ENCODE measurements at places on chromosomes 4 and X.

GRCh38 chr4:41644288-41644914, 104.1 kb downstream of the PHOX2B start:
- peak; percentile 1 for DNase-seq

- DNase-seq = no peak
Observed at GRCh38 chrX:94850811-94851210, 1176.8 kb downstream of the FAM133A start.

DNA sequence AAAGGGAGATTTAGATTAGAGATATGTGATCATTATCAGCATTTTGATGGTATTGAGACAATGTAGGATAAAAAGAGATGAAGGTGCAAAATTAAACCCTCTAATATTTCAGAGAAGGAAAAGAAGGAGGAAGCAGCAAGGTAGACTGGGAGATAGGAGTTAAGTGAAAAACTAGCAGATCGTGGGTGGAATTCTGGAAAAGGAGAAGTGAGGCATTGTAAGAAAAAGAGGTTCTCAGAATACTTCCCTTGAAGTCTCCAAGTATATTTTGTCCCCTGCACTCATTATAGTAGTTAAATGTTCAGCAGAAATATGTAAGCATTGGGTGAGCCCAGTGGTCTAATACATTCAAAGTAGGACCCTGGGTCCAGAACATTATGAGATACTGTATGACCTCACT, 30.3 kb downstream of the COPS4 start:
- no peak for DNase-seq

GRCh38 chrX:20374450-20374849, 107.7 kb upstream of the RPS6KA3 start:
- no peak for DNase-seq

DNA sequence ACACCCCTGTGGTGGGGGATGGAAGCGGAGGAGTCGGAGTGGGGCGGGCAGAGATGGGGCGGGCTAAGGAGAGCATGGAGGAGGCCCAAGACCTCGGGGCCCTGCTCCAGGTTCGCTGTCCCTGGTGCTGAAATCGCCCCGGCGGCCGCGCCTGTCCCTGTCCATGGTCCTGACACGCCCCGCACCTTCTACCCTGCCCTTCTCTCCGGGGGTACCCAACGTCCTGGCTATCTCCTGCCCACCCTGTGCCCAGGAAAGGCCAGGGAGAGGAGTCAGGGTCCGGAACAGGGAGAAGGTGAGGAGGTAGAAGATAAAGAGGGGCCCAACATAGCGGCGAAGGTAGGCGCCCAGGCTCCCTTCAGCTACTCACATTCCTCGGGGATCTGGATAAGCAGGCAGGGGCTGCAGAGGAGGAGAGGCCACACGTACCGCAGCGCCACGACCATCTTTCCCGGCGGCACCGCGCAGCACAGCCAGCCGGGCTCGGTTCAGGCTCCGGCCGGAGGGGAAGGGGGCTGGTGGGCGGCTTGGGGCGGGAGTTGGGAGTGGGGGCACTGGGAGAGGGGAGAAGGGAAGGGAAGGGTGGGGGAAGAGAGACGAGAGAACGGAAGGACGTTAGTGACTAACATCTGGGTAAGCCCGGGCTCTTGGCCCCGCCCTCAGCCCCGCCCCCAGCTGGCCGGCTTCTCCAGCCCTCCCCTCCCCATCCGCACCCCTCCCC, 10.4 kb downstream of the L1CAM start:
- peak; percentile 42 for DNase-seq

DNA sequence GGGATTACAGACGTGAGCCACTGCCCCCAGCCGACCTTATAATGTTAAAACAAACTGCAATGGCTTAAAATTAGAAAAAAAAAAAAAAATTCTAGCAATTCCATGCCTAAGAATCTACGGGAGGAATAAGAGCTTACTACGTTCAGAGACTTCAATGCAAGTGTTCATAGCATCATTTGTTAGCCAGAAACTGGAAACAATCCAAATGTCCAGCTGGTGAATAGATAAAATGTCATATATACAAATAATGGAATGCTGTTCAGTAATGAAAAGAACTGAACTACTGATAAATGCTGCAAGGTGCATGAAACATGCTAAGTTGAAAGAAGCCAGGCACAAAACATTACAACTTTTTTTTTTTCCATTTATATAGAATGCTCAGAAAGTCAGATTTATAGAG, 5.3 kb downstream of the EXOSC9 start:
- DNase-seq = no peak

- no peak for DNase-seq
Observed at GRCh38 chr4:189278597-189279165, 662.0 kb upstream of the FRG1 start.

DNA sequence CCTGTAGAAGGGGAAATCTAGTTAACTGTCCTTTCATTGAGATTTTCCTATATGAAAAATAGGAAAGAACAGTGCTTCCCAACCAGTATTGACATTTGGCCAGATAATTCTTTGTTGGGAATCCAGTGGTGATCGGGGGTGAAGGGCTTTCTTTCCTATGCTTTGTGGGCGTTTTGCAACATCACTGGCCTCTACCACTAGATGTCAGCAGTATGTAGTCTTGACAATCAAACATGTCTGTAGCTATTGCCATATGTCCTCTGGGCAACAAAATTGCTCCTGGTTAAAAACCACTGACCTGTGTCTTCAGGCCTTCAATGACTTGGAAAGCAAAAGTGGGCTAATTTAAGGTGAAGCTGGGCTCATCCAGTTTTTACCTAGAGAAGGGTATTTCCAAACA, 658.5 kb downstream of the DACH2 start:
- no peak for DNase-seq

- DNase-seq = no peak
Observed at GRCh38 chr4:134677209-134677814, 475.7 kb upstream of the PABPC4L start.

DNA sequence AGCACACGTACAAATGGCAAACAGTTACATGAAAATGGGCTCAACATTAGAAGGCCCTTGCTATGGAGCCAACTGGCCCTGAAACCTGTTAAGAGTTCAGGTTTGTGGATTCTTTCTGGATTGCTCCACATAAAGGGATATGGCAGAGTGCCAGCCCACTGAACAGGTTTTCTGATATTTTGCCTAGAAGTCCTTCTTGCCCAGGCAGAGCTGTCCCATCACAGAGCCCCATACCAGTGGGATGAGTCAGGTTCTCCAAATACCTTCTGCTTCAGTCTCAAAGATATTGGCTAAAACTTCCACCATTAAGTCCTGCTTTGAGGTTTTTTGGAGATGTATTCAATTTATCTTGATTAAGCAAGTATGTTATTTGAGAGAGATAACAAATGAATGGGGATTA, 146.8 kb upstream of the IL1RAPL2 start:
- DNase-seq = no peak

DNA sequence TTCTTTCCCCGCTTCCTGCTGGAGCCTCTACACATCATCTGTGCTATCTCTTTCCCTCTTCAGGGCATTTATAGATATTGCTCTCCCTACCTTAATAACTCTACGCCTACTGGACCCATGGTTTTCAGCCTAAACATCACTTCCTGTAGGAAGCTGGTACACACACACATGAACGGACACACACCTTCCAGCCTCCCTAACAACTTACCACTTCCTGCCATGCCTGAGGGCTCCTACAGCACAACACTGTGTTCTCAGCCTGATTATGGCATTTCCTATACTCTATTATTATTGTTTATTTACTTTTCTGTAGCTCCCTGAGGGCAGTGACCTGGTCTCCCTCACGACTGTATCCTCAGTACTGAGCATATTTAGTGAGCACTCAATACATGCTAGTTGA, 163.6 kb upstream of the MAP3K15 start:
- no peak for DNase-seq

GRCh38 chr4:172786039-172786792, 382.4 kb upstream of the GALNT7 start:
- no peak for DNase-seq

- no peak for DNase-seq
Observed at GRCh38 chrX:14501327-14501726, 28.0 kb upstream of the GLRA2 start.

GRCh38 chrX:51047950-51048349, 137.4 kb downstream of the BMP15 start:
- no peak for DNase-seq

DNA sequence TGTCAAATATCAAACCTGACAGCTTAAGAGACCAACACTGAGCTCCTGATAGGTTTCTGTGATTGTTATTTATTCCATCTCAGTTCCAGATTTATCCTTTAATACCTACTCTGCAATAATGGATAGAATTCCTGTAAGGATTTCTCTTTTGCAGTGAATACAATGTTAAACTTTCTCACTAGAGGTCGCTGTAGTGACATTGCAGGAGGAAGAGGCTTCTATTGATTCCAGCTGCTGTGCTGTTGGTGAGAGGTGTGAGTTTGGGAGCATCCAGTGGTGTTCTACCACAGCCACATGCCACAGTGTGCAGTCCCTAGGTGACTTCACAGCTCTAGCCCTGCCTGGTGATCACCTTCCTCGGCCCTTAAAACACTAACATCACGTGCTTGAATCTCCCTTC, 34.6 kb upstream of the DCAF8L2 start:
- no peak for DNase-seq

GRCh38 chr4:119517361-119518229, 111.0 kb downstream of the PDE5A start:
- no peak for DNase-seq

DNA sequence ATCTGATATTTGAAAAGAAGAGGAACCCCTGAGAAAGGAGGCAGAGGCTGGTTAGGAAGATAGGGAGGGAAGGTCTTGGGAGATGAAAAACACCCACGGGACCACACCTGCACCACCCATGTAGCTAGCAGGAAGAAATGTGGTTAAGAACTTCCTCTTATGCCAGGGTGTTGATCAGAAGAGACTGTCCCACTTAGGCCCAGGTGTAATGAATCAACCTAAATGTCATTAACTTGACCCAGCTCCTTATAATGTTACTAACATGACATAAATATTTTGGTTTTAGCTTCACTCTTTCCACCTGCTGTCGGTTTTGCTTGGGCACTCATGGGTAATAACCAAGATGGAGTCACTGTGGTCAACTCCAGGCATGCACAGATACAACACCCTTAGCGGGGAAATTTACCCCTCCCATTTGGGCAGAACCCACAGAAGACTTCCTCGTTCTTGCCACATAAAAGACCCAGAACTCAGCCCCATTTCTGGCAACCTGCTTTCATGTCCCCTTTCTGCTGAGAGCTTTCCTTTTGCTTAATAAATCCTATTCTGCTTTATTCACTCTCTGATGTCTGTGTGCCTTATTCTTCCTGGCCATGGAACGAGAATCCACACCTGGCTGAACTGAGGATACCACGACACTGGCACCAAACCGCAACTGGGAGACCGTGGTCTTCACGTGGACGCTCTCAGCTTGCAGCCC, 46.8 kb downstream of the ZNF141 start:
- no peak for DNase-seq
